ENCODE measurements at places on chromosomes 5 and 9. TPM values are rescaled to one million over a fixed set of nuclear protein-coding genes. Genes with fewer than 3 reads are reported as not detected.

The CFAP77 gene
- not detected for polyA plus RNA-seq

The CDH9 gene
- not detected for polyA plus RNA-seq

The SLC24A2 gene
- not detected for polyA plus RNA-seq

The WNK2 gene
- polyA plus RNA-seq: not detected

The TSLP gene
- polyA plus RNA-seq: not detected

Data from immature natural killer cell (primary cell).